Natural killer cell treated with Interleukin-12 subunit alpha and Interleukin-12 subunit beta and Interleukin-15 and Interleukin-18, amount 100 ng/mL, for 72 hours (primary cell): ENCODE measurements at places on chromosomes 1 and 21. TPM values are rescaled to one million over a fixed set of nuclear protein-coding genes. Genes with fewer than 3 reads are reported as not detected.

The SPATA46 gene
- total RNA-seq = not detected

The MACO1 gene
- 18.8 TPM for total RNA-seq

The FAM151A gene
- total RNA-seq = not detected

- no peak for DNase-seq
- no peaks in the 10 kb centered on the region for H3K27me3 ChIP-seq
- H3K36me3 ChIP-seq = peaks cover 21% of the 10 kb centered on the region
- no peak overlapping the region for H3K27ac ChIP-seq
- H3K4me3 ChIP-seq = no peak overlapping the region
Measured at GRCh38 chr1:198845851-198846250, 207.0 kb downstream of the PTPRC start.
